ENCODE measurements at places on chromosomes 4 and X. TPM values are rescaled to one million over a fixed set of nuclear protein-coding genes. Genes with fewer than 3 reads are reported as not detected.

GRCh38 chrX:15749642-15750610 is 11.9 kb downstream of the CA5B start:
- no peaks in the 10 kb centered on the region for H3K36me3 ChIP-seq
- peak overlapping the region; percentile 57 for H3K27ac ChIP-seq
- no peak overlapping the region for H3K4me3 ChIP-seq
- no peak for DNase-seq

- no peaks in the 10 kb centered on the region for H3K27me3 ChIP-seq
- no peak overlapping the region for H3K27ac ChIP-seq
- no peak for DNase-seq
These were observed 37.1 kb upstream of the XPNPEP2 start for GRCh38 chrX:129701624-129702069.

GRCh38 chrX:25523574-25524540 is 508.1 kb upstream of the ARX start:
- no peak overlapping the region for H3K4me3 ChIP-seq
- H3K36me3 ChIP-seq = no peaks in the 10 kb centered on the region
- no peaks in the 10 kb centered on the region for H3K4me1 ChIP-seq
- H3K27me3 ChIP-seq = no peaks in the 10 kb centered on the region

DNA sequence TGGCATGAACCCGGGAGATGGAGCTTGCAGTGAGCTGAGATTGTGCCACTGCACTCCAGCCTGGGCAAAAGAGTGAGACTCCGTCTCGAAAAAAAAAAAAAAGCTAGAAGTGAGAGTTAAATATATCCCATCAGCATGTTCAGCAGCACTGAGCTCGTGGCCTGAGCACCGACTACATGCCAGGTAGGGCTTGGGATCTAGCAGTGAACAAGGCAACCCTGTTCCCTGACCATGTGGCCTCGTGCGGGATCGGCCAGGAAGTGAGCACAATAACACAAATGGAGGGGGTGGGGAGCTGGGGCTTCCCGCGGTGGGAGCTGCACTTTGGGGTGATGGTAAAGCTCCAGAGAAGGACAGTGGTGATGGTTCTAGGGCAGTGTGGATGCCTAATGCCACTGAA is 193.7 kb upstream of the PSAPL1 start:
- H3K4me1 ChIP-seq = no peaks in the 10 kb centered on the region
- DNase-seq = no peak
- H3K27me3 ChIP-seq = no peaks in the 10 kb centered on the region
- no peaks in the 10 kb centered on the region for H3K36me3 ChIP-seq
- H3K27ac ChIP-seq = no peak overlapping the region
- no peak overlapping the region for H3K4me3 ChIP-seq

DNA sequence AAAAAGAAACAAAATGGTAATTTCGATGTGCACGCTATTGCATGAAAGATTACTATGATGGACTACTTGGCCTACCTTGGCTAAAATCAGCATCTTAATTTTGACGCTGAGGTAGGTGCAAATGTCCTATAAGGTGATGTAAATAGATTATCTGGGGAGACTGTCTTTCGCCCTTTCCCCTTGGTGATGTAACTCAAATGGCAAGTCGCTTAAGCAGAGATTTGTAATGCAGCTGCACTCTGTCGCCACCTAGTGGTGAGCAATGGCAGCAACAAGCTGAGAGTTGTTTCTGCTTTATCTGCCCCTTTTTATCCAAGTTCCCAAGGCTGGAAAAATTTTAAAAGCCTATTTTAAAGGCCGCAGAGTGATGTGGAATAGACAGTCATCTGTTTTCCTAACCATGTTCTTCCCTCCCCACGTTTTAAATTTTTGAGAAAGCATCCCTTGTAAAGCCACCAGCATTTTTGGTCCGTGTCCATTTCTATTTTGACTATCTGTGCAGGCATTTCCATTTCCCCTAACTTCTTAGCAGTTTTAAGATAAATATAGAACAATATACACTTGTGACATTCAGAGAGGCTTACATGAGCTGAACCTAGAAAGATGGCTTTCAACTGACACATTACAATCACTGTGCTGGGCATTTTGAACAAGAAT is 62.4 kb upstream of the PDLIM3 start:
- DNase-seq = peak; percentile 33
- H3K4me1 ChIP-seq = peaks cover 3% of the 10 kb centered on the region
- H3K27ac ChIP-seq = no peak overlapping the region
- H3K36me3 ChIP-seq = no peaks in the 10 kb centered on the region

DNA sequence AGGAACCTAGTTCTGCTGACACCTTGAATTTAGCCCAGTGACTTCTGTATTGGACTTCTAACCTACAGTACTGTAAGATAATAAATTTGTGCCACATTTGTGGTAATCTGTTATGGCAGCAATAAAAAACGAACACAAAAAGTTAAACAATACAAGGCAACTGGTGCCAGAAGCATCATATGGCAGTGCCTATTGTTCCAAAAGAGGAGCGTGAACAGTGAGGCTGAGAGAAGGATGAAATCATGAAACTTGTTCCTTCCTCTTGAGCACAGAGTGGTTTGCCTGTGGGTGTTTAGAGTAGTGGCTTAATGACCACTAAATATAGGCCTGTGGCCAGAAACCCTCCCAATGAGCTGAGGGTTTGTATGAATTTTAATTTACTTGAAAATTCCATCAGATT is 69.7 kb upstream of the PGRMC2 start:
- no peaks in the 10 kb centered on the region for H3K36me3 ChIP-seq
- H3K27me3 ChIP-seq = no peaks in the 10 kb centered on the region
- no peaks in the 10 kb centered on the region for H3K4me1 ChIP-seq
- no peak for DNase-seq
- no peak overlapping the region for H3K27ac ChIP-seq

DNA sequence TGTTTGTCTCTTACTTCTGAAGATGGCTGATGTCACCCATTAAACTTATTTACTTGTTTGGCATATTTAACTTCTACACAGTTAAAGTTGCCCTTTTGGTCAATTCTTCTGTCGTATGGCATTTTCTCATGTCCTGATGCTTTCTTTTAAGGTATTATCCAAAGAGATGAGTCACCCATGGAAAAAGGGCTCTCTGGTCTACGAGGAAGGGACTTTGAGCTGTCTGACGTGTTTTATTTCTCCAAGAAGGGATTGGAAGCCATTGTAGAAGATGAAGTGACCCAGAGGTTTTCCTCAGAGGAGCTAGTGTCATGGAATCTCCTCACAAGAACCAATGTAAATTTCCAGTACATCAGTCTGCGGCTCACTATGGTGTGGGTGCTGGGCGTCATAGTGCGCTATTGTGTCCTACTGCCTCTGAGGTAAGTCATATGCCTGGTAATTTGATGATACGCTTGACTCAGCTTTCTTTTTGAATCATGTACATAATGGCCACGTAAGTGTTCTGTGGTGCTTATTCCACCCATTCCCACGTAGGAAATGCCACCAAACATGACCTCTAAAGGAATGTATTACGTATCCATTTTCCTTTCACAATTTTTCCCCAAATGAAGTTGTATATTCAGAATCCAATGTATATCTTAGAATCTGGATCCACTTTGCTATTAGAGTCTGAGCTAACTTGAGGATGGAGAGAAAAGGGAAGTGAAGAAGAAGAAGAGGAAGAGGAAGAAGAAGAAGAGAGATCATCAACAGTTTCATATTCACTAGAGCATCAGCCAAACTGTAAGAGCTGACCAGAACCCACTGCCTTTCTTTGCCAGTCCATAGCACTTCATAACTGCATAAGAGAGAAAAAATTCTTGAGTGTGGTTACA is 45.7 kb downstream of the GPAT3 start:
- peak; percentile 39 for DNase-seq
- H3K4me3 ChIP-seq = no peak overlapping the region
- H3K36me3 ChIP-seq = no peaks in the 10 kb centered on the region
- H3K27ac ChIP-seq = no peak overlapping the region
- H3K4me1 ChIP-seq = peaks cover 13% of the 10 kb centered on the region
- no peaks in the 10 kb centered on the region for H3K27me3 ChIP-seq

DNA sequence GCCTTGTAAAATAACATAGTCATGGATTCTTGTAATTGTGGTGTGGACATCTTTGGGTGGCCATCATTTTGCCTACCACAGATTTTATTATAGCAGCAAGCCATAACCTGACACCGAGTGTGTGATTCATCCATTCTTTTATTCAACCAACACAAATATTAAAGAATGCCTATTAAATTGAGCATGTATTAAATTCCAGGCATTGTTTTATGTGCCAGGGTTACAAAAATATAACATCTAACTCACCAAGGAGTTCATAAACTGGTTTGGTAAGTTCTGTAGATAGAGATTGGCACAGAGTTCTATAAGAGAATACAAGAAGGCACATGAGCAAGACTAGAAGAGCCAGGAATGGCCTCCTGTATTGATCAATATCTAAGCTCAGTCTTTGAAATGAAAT is 18.0 kb downstream of the NBDY start:
- no peak overlapping the region for H3K4me3 ChIP-seq
- no peak for DNase-seq
- no peaks in the 10 kb centered on the region for H3K4me1 ChIP-seq
- H3K27ac ChIP-seq = no peak overlapping the region
- no peaks in the 10 kb centered on the region for H3K27me3 ChIP-seq

- no peaks in the 10 kb centered on the region for H3K27me3 ChIP-seq
- H3K36me3 ChIP-seq = no peaks in the 10 kb centered on the region
- no peaks in the 10 kb centered on the region for H3K4me1 ChIP-seq
- no peak overlapping the region for H3K4me3 ChIP-seq
- no peak overlapping the region for H3K27ac ChIP-seq
These were observed 42.3 kb upstream of the MAN2B2 start for GRCh38 chr4:6532658-6533057.

DNA sequence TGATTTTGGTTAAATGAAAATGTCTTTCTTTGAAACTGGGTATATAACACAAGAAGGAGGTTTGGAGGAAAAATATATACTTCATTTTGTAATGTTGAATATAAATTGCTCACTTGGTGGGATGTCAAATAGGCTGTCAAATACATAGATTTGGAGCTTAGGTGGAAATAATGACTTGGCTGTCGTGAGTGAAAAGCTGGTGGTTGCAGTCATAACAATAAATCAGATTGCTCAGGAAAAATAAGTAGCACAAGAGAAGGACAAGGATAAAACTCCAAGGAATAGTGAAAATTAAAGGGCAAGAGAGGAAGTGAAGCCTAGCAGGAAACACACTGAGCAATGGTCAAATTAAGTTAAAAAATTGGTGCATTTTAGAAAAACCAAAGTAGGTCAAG is 253.0 kb upstream of the ANKRD50 start:
- no peak overlapping the region for H3K27ac ChIP-seq
- no peaks in the 10 kb centered on the region for H3K36me3 ChIP-seq
- DNase-seq = no peak
- no peaks in the 10 kb centered on the region for H3K4me1 ChIP-seq
- H3K27me3 ChIP-seq = no peaks in the 10 kb centered on the region

GRCh38 chr4:154490234-154490582 is 1.4 kb downstream of the DCHS2 start:
- no peak for DNase-seq
- H3K4me3 ChIP-seq = no peak overlapping the region
- peaks cover 4% of the 10 kb centered on the region for H3K4me1 ChIP-seq
- no peak overlapping the region for H3K27ac ChIP-seq
- no peaks in the 10 kb centered on the region for H3K36me3 ChIP-seq

- no peak overlapping the region for H3K27ac ChIP-seq
- H3K4me1 ChIP-seq = no peaks in the 10 kb centered on the region
- DNase-seq = no peak
- H3K27me3 ChIP-seq = no peaks in the 10 kb centered on the region
These were observed 31.7 kb downstream of the STOX2 start for GRCh38 chr4:183936574-183937345.

DNA sequence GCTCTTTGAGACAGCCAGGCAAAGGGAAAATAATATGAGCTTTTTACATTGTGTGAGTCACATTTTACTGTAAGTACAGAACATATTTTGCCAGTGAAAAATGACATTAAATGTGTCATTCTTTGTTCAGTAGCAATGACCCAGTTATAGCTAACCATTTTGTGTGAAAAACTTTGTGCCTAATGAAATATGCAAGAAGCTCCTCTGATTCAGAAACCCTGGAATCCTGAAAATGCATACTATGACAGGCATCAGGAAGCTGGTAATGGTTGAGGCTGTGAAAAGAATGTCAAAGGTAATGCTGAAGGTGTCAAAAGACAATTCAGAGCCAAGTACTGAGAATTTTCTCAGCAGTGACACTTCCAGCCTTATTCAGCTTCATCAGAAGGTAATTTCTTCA is 549.5 kb upstream of the SMIM31 start:
- no peaks in the 10 kb centered on the region for H3K36me3 ChIP-seq
- no peaks in the 10 kb centered on the region for H3K4me1 ChIP-seq
- no peak for DNase-seq
- H3K27ac ChIP-seq = no peak overlapping the region
- no peak overlapping the region for H3K4me3 ChIP-seq

DNA sequence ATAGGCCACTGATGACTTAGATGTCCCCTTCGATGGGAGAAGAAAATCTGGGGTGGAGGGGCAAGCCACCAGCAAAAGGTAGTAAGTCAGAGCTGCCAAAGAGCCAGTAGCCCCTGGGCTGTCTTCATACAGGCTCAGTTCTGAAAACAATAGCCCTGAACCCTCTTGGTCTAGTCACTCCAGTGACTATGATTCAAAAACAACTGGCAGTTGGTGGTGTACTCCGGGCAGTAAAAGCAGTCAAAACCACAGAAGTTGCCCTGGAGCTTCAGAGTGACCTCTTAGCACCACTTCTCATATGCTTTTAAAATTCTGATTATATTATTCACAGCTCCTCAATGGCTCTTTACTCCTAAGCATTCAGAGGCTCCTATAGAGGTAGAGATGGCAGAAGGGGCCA is 164.3 kb upstream of the MAMLD1 start:
- H3K4me3 ChIP-seq = no peak overlapping the region
- no peak for DNase-seq
- peaks cover 12% of the 10 kb centered on the region for H3K4me1 ChIP-seq
- H3K27ac ChIP-seq = no peak overlapping the region
- H3K36me3 ChIP-seq = no peaks in the 10 kb centered on the region

DNA sequence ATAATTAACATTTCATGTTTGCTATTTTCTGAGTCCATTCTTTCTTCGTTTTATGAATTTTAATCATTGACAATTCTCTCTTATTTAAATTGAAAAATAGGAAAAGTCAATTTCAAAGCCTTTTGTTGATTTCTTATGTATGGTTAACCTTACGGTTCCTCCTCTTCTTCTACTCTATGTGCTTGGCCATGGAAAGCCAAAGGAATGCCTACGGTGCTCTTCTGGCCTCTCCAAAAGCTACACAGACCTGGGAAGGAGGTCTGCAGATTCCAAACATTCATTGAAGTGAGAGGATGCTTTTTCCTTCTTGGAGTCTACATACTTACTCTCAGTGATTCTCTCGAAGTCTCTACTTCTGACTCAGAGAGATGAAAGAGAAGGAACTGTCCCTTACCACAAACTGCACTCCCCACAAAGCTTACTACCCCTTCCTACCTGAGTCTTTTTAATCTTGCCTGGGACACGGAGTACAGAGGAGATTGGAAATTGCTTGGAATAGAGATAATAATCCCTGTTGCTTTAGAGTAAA is 863.1 kb upstream of the FTHL17 start:
- H3K4me1 ChIP-seq = no peaks in the 10 kb centered on the region
- DNase-seq = no peak
- no peaks in the 10 kb centered on the region for H3K36me3 ChIP-seq
- H3K4me3 ChIP-seq = no peak overlapping the region
- H3K27me3 ChIP-seq = no peaks in the 10 kb centered on the region

MAGEB10 gene
- not detected for polyA plus RNA-seq

USP38 gene
- 14.7 TPM for polyA plus RNA-seq

MAGEB2 gene
- not detected for polyA plus RNA-seq

PPP4R3C gene
- polyA plus RNA-seq = not detected
